Cardiac septum (tissue), 1 donor: ENCODE measurements at places on chromosomes 11 and 22.

- peak; percentile 77 for DNase-seq
Observed at GRCh38 chr22:46148816-46149511, 1.4 kb upstream of the PPARA start.

- peak; percentile 81 for DNase-seq
Observed at GRCh38 chr11:75639762-75640181, 29.1 kb downstream of the MAP6 start.

DNA sequence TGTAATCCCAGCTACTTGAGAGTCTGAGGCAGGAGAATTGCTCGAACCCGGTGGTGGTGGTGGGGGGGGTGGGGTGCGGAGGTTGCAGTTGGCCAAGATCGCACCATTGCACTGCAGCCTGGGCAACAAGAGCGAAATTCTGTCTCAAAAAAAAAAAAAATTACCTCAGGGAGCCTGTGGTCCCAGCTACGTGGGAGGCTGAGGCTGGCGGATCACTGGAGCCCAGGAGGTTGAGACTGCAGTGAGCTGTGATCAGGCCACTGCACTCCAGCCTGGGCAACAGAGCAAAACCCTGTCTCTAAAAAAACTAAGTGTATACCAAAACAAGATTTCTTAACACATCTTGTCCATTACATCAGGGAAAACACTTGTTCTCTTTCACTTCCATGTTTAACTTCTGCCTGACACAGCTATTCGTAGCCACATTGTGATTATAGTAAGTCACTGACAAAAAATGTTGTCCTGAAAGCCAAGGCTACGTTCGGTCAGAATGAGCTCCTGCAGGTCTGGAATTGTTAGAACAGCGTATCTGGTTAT is 1.4 kb downstream of the TMEM80 start:
- no peak for DNase-seq

- DNase-seq: no peak
Observed at GRCh38 chr11:1041936-1042608, 5.6 kb upstream of the MUC6 start.

DNA sequence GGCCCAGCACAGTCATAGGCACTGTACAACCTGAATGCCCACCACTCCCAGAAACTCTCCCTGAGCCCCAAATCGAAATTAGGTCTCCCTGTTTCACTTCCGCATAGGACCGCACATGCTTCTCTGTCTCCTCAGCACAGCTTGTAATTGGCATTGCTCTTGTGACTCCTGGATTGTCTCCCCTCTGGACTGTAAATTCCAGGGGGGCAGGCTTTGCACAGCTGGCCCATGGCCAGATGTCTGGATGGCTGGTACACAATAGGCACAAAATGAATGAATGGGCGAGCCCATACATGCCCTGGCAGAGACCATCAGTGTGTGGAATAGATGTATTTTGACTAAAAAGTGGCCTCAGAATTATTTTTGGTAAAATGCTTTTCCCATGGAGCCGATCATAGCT is 63.3 kb upstream of the PHF21B start:
- DNase-seq: no peak

- no peak for DNase-seq
Observed at GRCh38 chr11:68189082-68189481, 24.0 kb downstream of the KMT5B start.

- DNase-seq: no peak
Observed at GRCh38 chr11:27347359-27348339, 15.4 kb downstream of the CCDC34 start.

- DNase-seq: no peak
Observed at GRCh38 chr11:6604790-6605189, 1.2 kb downstream of the ILK start.

DNA sequence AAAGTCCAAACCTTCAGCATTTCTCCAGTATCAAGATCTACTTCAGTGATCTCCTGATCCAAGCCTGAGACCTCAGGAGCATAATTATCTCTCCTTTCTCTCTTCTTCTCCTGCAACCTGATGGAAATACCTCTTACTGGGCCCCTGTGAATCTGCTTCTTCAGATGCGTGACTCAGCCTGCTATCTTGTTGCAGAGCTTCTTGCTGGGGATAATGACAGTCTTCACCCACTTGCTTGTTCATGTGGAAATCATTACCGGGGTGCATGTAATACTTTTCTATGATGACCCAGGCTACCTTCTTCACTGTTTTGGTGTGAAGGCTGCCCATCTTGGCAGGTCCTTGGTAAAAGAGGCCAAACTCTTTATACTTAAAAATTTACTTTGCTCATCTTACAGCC is 140.0 kb upstream of the POU2AF2 start:
- no peak for DNase-seq

- DNase-seq: no peak
Observed at GRCh38 chr11:4125141-4125540, 30.5 kb downstream of the RRM1 start.

GRCh38 chr11:65077451-65077850 is 6.4 kb downstream of the CDCA5 start:
- DNase-seq: no peak

DNA sequence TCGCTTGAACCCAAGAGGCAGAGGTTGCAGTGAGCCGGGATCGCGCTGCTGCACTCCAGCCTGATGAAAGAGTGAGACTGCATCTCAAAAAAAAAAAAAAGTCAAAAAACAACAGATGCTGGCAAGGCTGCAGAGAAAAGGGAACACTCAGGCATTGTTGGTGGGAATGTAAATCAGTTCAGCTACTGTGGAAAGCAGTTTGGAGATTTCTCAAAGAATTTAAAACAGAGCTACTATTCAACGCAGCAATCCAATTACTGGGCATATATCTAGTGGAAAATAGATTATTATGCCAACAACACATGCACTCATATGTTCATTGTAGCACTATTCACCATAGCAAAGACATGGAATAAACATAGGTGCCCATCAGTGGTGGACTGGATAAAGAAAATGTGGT is 89.7 kb downstream of the EFCAB6 start:
- no peak for DNase-seq

GRCh38 chr11:133978794-133979193 is 22.0 kb upstream of the IGSF9B start:
- DNase-seq: no peak

- no peak for DNase-seq
Observed at GRCh38 chr11:109309153-109309552, 112.8 kb upstream of the C11orf87 start.

DNA sequence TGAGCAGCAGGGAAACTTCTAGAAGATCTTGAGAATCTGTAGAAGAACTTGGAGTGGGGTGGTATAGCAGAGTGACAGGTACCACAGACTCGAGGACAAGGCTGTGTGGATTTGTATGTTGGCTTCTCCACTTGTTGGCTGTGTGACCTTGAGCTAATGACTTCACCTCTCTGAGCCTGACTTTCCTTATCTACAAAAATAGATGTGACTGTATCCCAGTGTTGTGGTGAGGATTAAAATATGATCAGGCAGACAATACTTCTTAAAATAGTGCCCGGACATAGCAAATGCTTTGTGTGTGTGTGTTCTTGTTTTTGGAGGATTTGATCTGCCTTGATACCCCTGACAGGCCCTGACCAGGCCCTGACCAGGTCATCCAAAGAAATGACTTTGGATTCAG is 40.8 kb downstream of the MYO18B start:
- DNase-seq: no peak

GRCh38 chr22:50199829-50200460 is 866 bp upstream of the SELENOO start:
- DNase-seq: no peak

GRCh38 chr11:20443596-20443995 is 56.1 kb downstream of the PRMT3 start:
- no peak for DNase-seq

DNA sequence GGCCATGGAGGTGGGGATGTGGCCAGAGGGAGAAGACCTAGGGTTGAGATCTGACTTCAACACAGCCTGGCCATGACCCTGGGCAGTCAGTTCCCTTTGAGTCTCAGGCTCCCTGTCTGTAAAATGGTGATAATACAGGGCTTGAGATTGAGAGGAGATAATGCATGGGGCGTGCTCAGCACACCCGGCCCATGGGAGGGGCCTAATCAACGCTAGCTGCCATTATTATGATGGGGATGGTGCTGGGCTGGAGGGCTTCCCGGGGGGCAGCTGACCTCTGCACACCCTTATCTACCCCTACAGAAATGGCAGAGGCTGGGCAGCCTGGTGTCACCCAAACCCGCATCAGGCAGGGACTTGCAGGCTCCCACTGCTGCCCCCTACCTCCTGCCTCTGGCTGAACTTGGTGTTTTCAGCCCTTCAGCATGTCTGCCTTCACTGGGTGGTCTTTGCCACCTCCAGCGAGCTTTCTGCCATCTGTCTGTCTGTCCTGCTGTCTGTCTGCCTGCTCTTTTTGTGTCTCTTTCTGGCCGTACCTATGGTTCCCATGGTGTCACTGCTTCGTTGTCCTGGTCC is 84.5 kb downstream of the CACNA1I start:
- DNase-seq: no peak

- DNase-seq: no peak
Observed at GRCh38 chr22:16609548-16610261, 17.1 kb upstream of the CCT8L2 start.

- peak; percentile 54 for DNase-seq
Observed at GRCh38 chr11:405323-405953, 9.4 kb downstream of the SIGIRR start.

DNA sequence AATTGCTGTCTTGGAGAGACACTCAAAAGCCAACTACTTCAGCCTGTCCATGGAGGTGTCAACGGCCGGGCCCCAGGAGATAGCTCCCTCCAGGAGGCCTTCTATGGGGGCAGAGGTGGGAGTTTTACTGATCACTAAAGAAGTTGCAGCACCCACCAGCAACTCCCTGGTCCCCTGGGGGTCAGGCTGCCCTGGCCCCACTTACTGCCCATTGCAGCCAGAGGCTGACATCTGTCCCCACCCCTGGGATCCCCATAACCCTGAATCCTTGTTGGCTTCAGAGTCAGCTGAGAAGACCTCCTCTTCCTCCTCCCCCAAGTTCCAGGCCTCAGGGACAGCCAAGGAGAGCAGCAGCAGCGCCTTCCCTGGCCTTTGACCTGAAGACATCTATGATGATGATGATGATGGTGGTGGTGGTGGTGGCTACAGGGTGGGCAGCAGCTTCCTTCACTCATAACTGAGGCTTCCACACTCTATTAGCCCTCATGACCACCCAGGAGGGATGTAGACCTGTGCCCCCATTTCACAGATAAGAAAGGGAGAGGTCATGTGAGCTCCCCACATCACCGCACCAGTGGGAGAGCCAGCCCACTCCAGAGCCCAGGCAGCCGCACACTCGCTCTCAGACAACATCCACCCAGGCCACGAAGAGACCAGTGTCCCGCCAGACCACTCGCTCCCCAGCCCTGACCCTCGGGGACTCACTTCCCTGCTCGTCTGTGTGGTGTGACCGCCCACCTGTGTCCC is 43.8 kb upstream of the FGF3 start:
- peak; percentile 73 for DNase-seq

DNA sequence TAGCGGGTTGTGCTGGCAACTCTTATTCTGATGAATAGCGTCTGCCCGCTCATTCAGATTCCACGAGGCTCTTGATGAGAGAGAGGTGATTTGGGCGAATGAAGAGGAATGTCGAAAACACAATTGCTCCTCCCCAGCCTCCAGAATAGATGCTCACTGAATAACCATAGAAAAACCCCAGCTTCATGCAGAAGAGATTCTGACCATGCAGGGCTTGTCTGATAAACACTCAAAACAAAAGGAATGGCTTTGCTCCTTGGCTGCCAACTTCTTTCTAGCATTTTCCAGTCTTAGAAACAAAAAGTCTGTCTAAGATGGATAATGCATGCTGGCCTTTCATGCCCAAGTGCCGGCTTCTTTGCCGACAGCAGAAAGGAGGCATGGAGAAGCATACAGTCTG is 569.5 kb downstream of the MN1 start:
- no peak for DNase-seq

DNA sequence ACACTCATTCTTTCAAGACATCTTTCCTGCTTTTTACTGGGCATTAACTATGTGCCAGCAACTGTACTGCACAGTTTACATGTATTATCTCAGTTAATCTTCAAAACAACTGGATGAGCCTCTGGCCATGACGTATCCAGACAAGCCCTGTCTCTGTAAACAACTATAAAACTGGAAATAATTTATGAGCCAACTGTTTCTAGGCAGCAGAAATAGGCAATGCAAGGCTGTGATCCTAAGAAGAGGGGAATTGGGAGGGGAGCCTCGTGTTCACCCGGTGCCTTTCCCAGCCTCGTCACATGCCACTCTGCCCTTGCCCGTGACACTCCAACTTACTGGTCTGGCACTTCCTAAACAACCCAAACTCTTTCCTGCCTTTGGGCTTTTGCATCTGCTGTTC is 82.8 kb downstream of the FBXO7 start:
- DNase-seq: no peak

GRCh38 chr11:108793138-108793537 is 128.3 kb downstream of the DDX10 start:
- DNase-seq: no peak

- no peak for DNase-seq
Observed at GRCh38 chr22:11360632-11361031, 4167.4 kb upstream of the OR11H1 start.

GRCh38 chr11:23318670-23319069 is 458.4 kb upstream of the CCDC179 start:
- DNase-seq: no peak

GRCh38 chr11:79648766-79649520 is 208.1 kb upstream of the TENM4 start:
- DNase-seq: no peak

GRCh38 chr11:59142530-59143507 is at the start of gene FAM111A:
Gene FAM111A (plus strand): TSS chr11:59142856. CDS start chr11:59148873, 6,017 bp downstream.
- DNase-seq: peak; percentile 95

DNA sequence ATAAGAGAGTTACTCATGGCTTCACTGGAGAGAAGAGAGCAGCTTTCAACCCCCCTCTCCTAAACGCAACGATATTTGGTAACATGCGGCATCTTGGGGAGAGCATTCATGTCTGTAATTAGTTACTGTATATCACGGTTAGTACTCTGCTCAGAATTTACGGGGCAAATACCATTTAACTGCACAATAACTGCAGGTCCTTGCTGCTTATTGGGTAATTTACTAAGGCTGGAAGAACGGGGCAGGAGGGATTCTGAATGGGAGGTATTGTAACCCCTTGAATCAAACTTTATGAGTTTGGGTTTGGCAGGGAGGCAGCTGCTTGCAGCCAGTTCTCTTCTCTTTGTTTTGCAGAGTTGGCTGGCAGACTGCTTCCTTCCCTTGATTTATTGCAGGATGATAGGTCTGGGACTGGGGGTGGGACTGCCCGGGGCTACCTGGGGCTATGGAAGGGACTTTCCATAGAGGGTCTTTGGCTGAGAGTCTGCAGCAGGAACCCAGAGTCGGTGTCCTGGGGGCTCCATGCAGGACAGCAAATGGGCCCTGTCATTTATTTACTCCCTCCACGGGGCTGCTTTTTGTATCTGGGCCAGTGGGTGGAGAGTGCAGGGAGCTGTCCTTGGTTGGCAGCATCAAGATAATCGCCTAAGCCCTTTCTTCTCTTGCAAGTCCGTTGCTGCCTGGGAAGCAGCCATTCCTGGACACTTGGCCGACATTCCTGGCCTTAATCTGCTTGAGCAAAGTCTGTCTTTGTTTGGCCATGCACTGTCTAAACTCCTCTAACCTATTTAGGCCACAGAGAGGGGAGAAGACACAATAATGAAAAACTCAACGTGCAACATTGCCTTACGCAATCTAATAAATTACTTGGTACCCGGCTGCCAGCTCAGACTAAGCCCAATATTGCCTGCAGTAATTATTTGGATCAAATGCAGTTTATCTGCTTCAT is 188.9 kb downstream of the ST3GAL4 start:
- no peak for DNase-seq
